ENCODE measurements at places on chromosomes 7 and 10.
A peak's percentile ranks its signal among the peaks of the same experiment; 100 is the strongest.

- DNase-seq, result no peak
Measured at GRCh38 chr7:114426382-114426781, 11.8 kb downstream of the FOXP2 start.

GRCh38 chr10:25028711-25029110 is 12.3 kb downstream of the THNSL1 start:
- no peak for DNase-seq

- no peak for DNase-seq
Measured at GRCh38 chr7:1899196-1899595, 229.1 kb downstream of the ELFN1 start.

- DNase-seq, result no peak
Measured at GRCh38 chr10:125605167-125605566, 77.8 kb downstream of the TEX36 start.

DNA sequence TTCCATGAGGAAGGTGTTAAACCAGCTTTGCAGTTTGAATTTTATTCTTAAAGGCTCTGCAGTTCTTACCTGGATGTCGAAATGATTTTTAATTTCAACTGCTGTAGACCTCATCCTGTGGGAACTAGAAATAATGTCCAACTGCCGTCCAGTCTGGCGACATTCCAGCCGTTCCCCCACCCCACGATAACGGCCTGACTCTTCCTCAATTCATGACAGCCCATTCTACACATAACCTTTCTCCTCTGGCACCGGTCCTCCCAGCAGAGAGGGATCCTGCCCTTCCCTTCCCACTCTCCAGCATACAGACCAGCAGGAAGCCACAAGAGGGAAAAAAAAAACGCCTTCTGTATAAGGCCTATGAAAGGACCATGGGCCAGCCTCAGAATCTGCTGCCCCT is 51.8 kb upstream of the PRR15 start:
- no peak for DNase-seq

DNA sequence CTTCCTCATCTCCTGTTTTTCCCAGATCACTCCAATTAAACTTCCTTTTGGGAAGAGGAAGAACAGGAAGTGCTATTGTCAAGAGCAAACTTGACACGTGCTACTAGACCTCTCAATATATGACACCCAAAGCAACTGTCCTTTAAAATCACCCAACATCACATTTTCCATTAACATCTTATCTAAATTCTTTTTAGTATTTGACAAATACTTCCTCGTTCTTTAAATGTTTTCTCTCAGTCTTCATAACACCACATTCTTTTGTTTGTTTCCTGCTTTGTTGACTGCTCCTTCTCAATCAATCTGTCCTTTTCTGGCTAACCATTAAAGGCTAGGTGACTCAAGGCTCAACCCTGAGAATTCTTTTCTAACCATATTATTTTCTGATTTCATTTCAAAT is 7.1 kb upstream of the TFPI2 start:
- DNase-seq, result no peak

DNA sequence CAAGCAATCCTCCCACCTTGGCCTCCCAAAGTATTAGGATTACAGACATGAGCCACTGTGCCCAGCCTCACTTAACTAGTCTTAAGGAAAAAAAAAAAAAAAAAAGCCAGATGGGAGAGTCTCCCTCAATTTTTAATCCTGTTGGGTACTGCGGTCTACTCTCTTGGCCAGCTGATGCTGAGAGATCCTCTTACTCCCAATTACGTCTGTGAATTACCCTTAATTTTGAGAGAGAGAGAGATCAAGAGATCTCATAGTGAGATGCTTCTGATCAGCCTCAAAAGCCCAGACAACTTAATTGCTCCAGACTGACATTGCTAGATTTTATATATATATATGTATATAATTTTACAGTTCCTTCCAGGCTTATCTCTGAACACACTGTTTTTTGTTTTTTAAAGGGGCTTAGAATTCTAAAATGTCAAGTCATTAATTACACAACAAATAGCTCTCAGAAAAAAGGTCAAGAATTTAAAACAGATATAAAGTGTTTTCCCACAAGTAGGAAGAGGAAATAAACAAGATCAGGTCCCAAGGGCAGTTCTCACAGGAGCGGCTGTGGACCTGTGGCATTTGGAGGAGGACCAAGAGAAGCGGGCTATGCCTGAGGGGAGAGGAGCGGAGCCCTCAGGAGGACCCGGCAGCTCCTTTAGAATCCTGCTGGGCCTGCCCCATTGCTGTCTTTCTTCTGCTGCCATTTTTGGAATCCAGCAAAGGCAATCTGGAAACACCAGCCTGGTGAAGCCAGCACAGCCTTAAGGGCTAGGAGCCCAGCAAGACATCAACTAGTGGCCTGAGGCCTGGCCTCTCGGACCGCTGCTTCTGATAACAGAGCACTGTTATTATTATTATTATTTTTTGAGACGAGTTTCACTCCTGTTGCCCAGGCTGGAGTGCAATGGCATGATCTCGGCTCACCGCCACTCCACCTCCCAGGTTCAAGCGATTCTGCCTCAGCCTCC is 30.1 kb downstream of the DENND2A start:
- no peak for DNase-seq

GRCh38 chr10:59335497-59335896 is 26.9 kb downstream of the FAM13C start:
- no peak for DNase-seq

GRCh38 chr7:44608916-44609648 is 2.7 kb downstream of the OGDH start:
- DNase-seq, result no peak

DNA sequence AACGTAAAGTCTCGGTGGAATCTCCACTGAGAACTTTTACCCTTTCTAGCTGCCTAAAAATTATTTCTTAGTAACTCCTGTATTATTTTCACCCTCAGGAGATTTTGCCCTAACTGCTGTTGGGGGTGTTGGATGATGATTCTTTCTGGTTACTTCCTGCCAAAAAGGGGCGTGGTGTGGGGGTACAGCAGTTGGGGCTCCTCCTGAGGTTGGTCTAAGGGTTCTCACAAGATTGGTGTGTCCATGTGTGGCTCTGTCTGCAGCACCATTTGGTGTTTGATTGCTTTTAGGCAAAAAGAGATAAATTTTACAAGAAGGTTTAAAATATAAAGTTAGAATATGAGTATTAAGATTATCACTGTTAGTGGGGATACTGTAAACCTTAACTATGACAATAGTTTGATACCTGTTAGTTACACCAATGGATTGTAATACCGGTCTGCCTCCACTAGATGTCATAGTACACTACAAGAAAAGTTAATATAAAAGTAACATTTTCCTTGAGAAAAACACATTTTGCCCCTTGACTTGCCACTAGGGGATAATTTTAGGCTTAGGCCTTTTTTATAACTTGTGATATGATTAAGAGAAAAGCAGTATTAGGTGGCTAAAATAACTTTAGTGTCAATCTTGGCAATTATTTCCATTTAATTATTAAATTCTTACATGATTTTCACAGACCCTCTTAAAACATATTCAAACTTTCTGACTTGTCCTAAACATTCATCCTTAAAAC is 928.7 kb downstream of the IPMK start:
- peak; percentile 70 for DNase-seq

- DNase-seq, result no peak
Measured at GRCh38 chr7:132709971-132710567, 133.8 kb upstream of the PLXNA4 start.

GRCh38 chr7:80260606-80261005 is 126.0 kb downstream of the GNAI1 start:
- no peak for DNase-seq

DNA sequence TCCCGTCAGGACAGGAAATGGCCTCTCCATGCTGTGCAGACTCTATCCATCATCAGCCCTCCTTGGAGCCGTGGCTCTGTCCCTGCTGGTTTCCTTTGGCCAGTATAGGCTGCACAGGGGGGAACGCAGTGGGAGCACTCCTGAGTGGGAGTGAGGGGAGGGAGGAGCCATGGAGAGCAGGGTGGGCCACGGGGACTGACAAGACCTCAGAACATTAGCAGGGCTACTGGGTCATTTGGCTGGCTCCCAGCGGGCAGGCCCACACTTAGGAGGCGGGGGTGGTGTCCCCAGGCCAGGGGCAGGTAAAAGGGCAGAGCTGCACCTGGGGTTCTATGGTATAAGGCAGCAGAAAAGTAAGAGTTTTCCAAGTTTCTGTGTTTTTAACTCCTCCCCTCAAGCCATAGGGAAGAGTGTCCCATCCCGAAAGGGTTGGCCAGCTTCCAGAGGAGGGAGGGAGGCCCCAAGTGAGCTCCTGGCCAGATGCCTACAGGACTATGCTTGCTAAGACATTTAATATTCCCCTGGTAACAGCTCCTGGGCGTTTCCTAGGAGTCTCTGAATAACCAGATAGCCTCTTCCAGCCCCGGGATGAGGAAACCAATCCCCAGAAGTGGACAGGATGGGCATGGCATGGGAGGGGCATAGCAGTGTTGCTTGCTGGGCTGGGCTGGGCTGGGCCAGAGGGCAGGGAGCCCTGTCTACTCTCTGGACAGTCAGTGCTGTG is 5.5 kb upstream of the OPN4 start:
- no peak for DNase-seq

DNA sequence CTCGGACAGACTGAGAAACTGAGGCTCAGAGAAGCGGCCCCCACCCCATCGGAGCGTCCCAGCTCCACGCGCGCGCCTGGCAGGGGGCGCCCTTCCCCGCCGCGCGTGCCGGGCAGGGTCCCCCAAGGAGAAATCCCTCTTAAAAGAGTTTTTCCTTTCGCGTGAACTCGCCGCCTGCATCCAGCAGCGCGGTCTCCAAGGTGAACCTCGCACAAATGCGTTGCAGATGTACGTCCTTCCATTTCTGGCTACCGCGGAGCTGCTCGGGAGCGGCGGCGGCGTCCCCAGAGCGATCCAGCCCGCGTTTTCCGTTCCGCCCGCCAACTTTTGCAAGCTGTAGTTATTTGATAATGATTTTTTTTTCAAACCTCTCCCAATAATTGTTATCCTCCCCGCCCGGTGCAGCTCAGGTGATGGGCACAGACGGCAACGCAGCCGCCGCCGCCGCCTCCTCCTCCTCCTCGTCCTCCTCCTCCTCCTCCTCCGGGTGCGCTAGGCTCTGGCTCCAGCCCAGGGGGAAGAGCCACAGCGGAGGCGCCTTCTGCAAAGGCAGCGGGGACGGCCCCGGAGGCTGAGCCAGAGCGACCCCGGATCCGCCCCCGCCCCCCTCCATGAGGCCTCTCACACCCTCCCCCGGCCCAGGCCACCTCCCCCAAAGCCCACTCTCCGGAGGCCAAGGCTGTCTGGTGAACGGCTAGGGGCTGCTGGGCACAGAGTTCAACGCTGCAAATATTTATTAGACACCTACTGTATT is 74.0 kb upstream of the CUX1 start:
- peak; percentile 76 for DNase-seq

DNA sequence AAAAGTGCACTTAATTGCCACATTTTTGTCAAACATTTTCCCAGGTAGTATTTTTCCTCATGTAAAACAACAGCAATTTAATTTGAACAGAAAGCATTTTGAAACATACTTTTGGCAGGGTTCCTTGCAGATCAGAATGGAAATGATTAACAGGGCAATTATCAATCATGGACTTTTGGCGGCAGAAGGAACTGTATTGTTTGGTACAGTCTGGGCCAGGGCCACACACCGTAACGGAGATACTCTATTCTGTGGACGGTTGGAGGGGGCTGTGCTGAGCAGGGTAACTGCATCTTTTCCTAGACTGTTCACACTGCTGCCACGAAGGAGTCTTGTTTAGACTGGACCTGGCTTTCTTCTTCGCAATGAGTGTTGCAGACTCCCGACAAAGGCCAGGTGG is 62.3 kb downstream of the EGFR start:
- no peak for DNase-seq

DNA sequence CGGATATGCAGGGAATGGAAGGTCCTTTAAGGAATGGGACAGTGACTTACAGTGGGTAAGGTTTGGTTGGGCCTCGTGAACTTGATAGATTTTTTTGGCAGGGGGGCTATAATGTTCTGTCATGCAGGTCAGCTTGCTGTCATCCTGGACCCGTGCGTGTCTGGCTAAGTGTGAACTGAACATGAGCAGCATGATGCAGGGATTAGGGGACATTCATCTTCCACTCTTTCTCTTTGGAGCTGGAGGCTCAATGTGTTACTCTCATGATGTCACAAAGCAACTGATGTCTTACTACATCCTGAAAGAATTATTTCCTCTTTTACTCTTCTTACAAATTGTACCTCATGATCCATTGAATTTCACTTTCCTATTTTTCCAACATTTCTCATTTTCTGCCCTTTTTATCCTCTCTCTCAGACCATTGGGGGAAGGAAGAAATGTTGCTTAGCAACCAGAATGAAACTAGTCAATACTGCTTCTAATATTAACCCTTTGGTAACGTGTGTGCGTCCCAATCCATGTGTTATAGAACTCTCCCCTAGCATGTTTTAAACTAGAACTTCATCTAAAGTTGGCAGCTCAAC is 549.1 kb downstream of the LRMDA start:
- no peak for DNase-seq

DNA sequence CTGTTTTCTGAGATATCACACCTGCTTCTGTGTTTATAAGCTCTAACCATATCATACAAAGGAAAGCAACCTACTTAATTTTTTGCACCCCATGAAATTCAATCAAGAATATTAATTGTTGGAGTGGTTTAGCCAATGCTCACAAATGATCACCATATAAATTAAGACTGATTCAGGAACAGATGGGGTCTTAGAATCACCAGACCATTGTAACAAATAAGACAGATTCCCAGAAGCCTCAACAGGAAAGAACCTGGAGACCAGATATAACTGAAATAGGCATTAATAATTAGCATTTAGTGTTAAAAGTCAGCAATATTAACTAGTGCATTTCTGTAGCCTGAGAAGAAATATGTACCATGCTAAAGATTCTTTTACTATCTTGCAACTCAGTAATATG is 73.6 kb downstream of the SLC13A1 start:
- no peak for DNase-seq

- DNase-seq, result no peak
Measured at GRCh38 chr7:25675789-25676474, 447.6 kb upstream of the NPVF start.

DNA sequence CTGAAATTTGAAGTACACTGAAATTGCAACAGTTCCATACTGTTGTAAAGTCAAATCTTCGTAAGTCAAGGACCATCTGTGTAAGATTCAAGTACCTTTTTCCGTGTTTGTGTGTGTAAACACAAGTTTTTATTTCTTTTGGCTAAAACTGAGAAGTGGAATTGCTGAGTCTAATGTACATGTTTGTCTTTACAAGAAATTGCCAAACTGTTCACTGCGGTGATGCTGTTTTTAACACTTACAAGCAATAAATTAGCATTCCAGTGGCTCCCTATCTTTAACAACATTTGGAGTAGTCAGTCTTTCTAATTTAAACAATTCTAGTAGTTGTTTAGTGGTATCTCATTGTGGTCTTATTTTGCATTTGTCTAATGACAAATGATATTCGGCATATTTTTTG is 23.3 kb downstream of the CALD1 start:
- DNase-seq, result no peak

All from MM.1S (cell line).